ENCODE measurements at places on chromosomes 7 and 10. TPM values are rescaled to one million over a fixed set of nuclear protein-coding genes. Genes with fewer than 3 reads are reported as not detected.

Gene POMZP3
- 9.6 TPM for total RNA-seq

DNA sequence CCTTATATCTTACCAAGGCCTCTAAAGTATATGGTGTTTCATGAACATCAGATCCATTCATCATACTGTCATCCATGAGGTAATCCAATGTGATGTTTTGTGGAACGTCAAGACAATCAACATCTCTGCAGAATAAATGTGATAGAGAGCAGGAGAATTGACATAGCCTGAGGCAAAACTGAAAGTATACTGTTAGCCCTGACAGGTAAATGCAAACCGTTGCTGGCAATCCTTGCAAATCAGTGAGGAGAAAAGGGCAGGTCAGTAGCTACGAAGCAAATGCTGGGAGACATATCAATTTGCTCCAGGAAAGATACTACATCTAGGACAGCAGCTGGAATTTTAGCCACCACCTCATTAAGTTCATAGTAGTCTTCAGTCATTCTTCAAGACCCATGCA, 4.5 kb upstream of the CCDC3 start:
- DNase-seq: no peak

- DNase-seq: no peak
Measured at GRCh38 chr7:10034843-10035556, 938.7 kb upstream of the PHF14 start.

DNA sequence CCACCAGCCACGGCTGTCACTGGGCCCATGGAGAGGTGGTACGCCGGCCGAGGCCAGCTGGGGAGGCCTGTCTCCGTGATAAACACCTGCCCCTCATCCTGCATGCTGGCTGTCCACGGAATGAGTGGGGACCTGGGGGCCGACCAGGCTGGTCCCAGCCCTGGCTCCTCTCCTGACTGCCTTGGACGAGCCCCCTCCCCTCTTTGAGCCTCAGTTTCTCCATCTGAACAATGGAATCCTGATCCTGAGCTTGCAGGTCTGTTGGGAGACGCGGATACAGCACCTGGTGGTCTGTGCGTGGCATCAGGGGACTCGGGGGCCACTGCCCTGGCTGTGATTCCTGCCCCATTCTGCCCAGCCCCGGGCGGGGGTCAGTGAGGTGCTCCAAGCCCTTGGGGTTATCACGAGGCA, 109.9 kb downstream of the MICALL2 start:
- DNase-seq: no peak

- DNase-seq: no peak
Measured at GRCh38 chr7:83476511-83477050, 172.4 kb downstream of the SEMA3E start.

DNA sequence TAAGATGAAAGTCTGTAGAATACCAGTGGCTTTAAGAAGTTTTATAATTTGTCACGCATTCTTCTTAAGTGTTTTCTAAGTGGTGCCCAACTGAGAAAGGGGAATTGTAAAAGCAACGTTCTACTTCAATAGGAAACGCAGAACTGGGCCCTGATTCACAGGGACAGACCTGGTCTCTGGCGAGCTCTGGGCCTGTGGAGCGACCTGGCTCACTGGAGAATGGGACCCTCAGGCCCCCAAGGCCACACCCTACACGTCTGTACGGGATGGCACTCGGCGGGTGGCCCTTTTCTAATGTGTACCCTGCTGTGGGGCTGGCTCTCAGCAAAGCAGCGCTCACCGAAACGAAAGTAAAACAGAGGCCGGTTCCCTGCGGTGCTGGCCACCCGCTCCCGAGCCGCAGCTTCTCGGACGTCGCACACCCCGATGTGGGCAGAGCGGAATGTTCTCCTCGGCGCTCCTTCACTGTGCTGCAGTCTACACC, 205.0 kb downstream of the DIP2C start:
- DNase-seq: no peak

- no peak for DNase-seq
Measured at GRCh38 chr7:128030263-128030653, 979 bp downstream of the LRRC4 start.

All from Calu3 (cell line).